CD4-positive, alpha-beta T cell treated with Interleukin-2 at 100 ng/mL for 4 hours (primary cell): ENCODE measurements at places on chromosomes 16 and 17.

DNA sequence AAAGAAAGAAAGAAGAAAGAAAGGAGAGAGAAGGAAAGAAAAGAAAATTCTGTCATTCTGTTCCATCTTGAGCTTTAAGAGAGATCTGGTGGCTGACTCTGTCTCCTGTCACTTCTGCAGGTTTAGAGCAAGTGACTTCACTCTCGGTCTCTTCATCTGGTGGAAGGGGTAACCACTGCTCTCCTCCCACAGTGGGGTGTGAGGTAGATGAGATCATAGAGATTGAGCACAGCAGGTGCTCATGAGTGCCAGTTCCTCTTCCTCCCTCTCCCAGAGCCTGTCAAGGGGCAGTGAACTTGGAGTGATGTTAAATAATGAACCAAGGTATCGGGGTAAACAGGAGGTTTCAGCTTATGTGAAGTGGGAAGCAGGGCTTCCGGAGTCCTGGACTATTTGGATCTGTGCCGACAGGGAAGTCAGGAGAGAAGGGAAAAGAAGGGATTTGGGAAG lies 47.7 kb downstream of the BEAN1 start:
- peak; percentile 81 for DNase-seq

- DNase-seq, result no peak
Observed at GRCh38 chr17:63621229-63621683, 961 bp upstream of the MAP3K3 start.

GRCh38 chr17:32525122-32525521 lies 38.3 kb downstream of the CDK5R1 start:
- no peak for DNase-seq

- peak; percentile 8 for DNase-seq
Observed at GRCh38 chr17:55345132-55345531, 76.5 kb downstream of the MMD start.

DNA sequence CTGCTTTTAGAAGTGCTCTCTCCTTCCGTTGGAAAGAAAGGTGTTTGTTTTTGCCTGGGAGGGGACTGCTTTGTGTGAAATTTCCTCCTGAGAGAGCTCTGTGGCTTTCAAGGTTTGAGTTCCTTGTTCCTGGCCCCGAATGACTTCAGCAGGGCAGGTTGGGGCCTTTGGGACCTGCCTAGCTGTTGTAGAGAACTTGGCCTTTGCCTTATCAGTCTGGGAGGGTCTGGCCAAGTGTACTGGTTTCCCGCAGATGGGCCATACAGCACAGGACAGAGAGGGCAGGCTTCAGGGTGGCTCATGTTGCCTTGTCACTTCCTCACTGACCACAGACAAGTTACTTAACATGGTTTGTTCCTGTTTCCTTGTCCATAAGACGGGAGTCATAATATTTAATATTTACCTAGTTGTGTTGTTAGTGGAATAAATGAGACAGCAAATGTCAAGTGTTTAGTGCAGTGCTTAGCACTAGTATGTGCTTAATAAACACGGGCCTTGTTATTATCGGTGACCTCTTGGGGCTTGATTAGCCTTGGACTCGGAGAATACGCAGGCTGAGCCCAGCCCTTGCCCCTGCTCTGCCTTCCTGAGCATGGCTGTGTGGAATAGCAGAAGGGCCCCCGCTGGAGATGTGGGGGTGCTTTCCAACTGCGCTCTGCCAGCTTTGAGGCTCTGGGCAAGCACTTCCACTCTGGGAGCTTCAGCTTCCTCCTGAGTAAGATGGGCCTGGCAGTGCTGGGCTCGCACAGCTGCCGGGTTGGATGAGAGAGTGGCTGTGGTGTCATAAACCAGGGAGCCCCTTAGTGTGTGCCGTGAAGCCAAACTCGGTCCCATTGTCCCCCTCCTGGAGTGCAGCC lies 6.6 kb downstream of the PRSS8 start:
- DNase-seq, result peak; percentile 12

DNA sequence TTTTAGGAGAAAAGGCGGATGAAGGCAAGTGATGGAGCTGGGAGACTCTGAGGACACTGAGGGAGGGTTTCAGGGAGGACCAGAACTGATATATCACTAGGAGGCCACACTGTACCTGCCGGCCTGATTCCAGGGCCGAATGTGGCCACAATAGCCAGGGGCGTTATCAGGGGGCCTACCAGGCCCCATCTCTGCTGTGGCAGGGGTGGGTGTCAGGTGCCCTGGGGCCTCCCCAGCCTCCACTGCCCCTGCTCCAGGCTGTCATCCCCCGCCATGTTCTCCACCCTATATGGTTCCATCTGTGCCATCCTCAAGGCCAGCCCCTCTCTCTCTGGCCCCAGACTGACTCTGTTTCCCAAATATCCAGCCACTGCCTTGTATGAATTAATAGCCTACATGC lies 246.5 kb downstream of the GSG1L start:
- no peak for DNase-seq

DNA sequence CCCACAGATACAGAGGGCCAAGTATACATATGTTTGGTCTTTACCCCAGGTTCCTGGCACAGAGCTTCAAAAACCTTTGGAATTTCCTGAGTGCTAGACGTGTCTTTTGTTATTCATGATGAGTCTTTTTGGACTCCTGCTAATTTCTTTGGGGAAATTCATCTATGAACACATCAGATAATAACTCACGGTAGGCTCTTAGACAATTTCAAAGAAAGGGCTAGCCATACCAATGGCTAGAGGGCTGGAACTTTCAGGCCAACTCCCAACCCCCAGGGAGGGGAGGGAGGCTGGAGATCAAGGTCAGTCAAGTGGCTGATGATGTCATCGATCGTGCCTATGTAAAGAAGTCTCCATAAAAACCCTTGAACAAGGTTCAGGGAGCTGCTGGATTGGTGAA lies 101.9 kb downstream of the STX8 start:
- no peak for DNase-seq

DNA sequence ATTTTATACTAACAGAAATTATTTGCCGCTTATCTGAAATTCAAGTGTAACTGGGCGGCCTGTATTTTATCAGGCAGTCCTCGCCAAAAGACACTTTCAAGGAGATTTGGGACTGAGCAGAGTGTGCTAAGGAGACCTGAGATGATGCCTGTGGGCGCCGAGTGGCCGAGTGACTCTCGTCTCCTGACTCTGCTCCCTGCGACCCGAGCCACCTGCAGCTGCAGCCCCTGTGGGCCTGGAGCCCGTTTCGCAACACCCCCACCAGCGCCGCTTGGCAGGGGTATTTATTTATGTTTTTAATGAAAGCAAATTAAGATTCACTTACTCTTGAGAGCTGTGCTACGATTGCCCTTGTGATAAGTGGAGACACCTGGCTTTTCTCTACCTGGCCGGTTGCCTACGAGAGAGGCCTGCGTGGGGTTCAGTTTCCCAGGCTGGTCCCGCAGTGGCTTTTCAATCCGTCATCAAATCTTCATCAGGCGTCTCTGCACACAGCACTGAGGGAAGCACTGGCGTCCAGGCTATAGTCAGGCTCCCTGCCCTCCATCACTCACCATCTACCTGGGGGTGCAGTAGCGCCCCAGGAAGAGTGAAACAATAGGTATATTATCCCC lies 124.0 kb downstream of the SEC14L1 start:
- DNase-seq, result no peak
